ENCODE measurements at places on chromosomes 7 and 10.

- DNase-seq = no peak
These were observed 165.5 kb downstream of the SND1 start for GRCh38 chr7:127817466-127817865.

DNA sequence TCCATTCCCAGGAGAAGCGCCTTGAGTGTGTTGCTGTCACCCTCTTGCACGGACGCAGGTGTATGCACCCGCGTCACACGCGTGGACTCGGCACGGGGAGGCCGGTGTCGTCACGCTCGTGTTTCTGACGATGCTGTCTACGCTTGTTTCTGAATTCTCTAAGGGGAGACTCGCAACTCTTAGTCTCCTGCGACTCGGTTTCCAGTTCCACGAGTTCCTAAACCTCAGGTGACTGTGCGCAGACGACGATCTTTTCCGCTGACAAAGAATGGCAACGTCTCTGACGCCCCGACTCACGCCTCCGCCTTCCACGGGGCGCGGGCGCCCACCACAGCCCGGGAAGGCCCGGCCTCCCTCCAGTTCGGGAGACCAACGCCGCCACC is 579 bp downstream of the IDI1 start:
- peak; percentile 54 for DNase-seq

GRCh38 chr7:87505557-87506245 is 30.2 kb upstream of the ABCB4 start:
- no peak for DNase-seq

DNA sequence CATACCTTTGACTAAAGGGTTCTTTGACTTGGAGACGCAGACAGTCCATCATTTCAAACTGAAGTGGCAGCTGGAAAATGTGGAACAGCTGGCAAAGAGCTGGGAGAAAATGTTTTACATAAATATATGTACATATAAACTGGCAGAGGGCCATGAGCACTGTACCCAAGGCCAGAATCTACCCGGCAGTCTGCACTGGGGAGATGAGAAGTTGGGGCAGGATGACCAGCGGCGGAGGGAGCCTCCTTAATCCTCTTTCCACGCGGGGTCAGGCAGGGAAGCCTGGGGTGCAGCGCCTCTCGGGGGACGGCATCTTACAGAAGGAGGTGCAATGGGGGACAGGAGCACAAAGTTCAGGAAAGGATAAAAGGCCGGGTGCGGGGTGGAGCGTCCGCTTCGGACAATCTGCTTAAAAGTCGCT is 1.3 kb downstream of the GLI3 start:
- DNase-seq = no peak

GRCh38 chr10:96511044-96511945 is 2.4 kb downstream of the TLL2 start:
- DNase-seq = peak; percentile 10

DNA sequence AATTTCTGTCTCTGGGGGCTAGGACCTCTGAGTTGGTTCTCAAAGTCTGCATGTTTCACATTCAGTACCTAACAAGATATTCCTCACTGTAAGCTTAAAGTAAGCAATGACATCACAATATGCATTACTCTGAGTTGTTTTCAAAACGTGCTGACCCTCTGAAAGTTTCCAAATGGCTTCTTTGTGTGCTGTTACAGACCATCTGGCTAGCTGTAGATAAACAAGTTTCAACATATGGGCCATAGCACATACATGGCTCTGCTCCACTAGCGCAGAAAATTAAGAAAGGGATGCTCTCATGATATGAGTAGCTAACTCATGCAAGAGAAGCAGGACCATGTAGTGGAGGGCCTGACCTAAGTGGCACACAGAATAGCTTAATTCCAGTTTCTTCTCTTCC is 119.0 kb downstream of the HTR7 start:
- DNase-seq = no peak

- no peak for DNase-seq
These were observed 395.1 kb upstream of the GALNT17 start for GRCh38 chr7:70736715-70737460.

GRCh38 chr7:157547611-157548010 is 210.8 kb downstream of the DNAJB6 start:
- no peak for DNase-seq

DNA sequence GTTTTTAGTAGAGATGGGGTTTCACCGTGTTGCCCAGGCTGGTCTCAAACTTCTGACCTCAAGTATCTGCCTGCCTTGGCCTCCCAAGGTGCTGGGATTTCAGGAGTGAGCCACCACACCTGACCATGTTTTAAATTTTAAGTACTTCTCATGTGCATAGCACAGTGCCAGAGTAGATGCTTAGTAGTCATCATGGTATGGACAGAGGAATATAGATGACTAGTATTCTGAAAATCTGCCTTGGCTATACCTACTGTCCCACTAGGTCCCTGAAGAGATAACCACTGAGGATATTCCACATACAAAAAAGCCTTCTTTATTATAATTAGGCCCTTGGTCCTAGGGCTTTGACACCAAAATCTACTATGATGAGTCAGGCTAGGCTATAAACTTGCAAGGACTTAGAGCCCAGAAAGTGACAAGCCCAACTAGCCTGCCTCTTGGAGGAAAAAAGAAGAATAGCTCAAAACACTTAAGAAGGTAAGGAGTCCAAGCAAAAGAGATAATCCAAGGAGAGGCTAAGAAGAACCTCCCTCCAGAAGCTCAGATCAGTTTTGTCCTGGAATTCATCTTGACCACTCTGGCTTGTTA is 34.0 kb downstream of the LUC7L2 start:
- no peak for DNase-seq
